ENCODE measurements at places on chromosomes 16 and 17. TPM values are rescaled to one million over a fixed set of nuclear protein-coding genes. Genes with fewer than 3 reads are reported as not detected.

GRCh38 chr17:80545499-80545826, 825 bp downstream of the RPTOR start:
- DNase-seq, result no peak

The CD300A gene
- total RNA-seq, result 3.9 TPM

DNA sequence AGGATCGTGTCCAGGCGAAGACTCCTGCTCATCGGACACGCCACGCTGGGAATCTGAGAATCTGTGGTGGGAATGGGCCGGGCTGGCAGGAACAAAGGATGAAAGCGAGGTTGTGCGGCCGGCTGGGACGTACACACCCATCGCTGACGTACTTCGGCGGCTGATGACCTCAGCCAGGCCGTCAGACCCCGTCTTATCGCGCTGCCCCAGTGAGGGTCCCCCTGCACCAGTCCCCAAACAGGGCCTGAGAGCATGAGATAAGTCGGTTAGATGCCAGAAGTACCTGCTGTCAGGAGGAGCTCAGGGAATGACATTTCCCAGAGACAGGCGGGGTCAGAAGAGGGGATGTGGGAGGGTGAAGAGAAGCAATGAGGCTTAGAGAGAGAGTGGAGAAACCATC, 16.0 kb upstream of the SP6 start:
- DNase-seq, result no peak

DNA sequence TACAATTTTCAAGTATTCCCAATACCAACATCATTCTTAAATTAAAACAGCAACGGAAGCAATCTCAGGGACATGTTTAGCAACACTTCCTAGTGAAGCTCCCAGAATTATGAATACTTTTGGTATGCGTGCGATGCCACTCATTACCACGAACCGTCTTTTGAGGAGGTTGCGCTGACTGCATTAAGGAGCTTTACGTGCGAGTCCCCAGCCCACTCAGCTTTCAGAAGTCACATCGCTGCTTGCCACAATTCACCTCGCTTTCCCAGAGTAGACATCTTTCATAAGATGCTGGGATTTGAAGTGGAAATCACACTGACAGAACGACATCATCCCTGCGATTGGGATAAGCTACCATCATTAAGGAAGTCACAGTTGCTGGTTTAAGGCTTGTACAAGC, 441.6 kb upstream of the HSBP1 start:
- no peak for DNase-seq

DNA sequence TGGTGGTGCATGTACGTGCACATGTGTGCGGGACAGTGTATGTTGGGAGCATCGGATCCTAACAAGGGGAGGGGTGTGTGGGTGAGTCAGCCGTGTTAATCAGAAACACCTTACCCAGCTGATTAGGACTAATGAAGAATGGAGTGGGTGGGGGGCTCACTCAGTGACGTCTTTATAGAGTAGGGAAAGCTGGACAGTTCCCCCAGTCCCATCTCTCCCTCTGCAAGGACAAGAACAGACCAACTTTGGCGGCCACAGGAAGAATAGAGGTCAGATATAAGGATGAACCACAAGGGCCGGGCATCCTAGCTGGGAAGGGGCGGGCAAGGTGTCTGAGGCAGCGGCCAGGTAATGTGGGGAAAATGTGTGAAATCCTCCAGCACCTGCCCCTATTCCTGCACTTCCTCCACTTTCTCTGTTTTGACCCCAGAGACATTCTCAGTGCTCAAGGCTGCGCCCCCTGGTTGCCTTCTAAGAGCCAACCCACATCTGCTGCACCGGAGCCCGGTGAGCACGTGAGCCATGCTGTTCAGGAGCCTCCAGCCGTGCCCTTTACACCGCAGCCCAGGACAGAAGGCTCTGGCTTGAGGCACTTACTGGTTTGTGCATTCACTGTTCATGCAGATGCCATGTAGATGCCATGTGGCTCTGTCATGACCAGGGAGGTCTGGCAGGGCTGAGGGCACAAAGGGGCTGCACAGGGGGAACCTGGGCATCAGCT, 18.9 kb upstream of the TBX21 start:
- no peak for DNase-seq

The HSD11B2 gene
- total RNA-seq, result 1.1 TPM

DNA sequence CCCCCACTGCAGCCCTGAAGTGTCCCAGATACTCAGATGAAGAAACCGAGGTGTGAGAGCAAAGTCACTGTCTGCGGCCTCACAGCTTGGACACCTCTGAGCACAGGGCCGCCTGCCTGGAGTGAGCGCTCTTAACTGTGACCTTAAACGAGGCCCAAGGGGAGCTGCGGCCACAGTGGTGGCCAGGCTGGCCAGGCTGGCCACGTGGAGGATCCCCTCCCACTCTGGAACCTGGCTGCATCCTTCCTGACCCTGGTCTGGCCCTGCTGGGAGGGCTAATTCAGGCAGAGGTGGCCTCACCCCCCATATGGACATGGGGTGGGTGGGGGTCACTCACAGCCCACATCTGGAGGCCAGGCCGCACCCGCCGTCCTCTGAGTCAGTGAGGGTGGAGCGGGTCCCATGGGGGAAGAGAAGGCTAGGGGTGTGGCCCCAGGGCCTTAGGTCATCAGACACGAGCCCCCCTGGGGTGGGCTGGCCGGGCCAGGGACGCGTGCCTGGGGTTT, 6.6 kb downstream of the VASN start:
- DNase-seq, result no peak

DNA sequence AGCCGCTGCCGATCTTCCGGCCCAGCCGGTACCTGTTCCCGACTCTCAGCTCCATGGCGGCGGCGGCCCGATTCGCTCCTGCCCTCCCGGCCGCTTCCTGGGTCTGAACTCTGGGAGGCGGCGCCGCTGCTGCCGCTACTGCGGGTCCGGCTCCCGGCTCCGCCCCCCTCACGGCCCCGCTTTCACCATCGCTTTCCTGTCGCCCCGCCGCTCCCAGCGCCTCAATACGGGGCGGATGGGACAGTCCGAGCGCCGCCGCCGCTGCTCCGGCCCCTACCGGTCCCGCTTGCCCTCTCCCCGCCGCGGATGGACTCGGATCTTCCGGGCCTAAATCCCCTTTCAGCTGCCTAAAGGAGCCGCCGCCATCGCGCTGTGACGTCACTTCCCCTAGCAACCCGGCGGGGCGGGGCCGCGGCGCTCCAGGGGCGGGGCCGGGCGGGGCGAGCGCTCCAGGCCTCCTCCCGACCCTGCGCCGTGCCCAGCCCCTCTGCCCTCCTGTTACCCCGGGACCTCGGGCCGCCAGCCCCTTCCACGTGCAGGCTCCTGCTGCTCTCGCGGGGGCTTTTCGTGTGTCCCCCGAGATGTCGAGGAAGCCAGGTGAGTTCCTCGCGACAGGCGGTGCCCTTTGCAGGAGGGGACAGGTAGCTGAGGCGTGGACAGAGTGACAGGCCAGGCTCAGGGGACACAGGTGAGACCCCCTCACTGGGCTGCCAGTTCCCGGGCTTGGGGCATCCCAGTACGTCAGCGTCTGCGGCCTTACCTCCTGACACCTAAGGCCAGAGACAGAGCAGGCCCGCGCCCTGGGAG, at the start of gene CSNK1D:
CSNK1D (minus strand) TSS at position 374 of the 807 bp plus-strand sequence; CDS start at position 55, 319 bp downstream.
- DNase-seq, result peak; percentile 93

- no peak for DNase-seq
Observed at GRCh38 chr16:54774768-54775167, 155.9 kb upstream of the IRX5 start.

GRCh38 chr16:20675488-20676267, 21.8 kb downstream of the ACSM1 start:
- DNase-seq, result peak; percentile 25

The GP1BA gene
- 0.26 TPM for total RNA-seq

GRCh38 chr16:68910051-68910450, 66.7 kb downstream of the TANGO6 start:
- no peak for DNase-seq

GRCh38 chr16:85613604-85614337, 649 bp downstream of the GSE1 start:
- DNase-seq, result no peak

The METTL2A gene
- total RNA-seq, result 21.2 TPM

DNA sequence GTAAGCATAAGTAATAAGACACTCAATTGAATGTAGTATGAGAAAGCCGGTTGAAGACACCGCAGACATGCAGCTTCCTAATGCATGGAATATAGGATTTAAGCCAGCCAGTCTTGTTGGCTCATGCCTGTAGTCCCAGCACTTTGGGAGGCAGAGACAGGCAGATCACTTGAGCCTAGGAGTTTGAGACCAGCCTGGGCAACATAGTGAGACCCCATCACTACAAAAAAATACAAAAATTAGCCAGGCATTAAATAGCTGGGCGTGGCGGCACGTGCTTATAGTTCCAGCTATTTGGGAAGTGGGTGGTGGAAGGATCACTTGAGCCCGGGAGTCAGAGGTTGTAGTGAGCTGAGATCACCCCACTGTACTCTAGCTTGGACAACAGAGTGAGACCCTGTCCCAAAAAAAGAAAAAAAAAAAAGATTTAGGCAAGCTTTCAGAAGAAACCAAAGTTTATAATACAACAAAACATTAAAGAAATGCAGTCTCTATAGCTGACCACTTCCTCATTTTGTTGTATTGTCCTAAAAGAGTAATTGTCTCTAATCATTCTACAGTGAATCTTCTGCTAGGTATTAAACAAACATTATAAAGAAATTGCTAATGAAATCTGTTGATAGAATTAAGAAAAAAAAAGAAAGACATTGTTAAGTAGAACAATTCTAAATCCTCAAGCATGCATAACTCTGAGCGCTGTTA, 68.6 kb upstream of the KIFC3 start:
- DNase-seq, result no peak

- DNase-seq, result no peak
Observed at GRCh38 chr16:67902831-67903230, 9.8 kb downstream of the PSKH1 start.

All from activated T-cell treated with anti-CD3 and anti-CD28 coated beads, Interleukin-2, amount 50 U/mL, for 72 hours (primary cell).